Urinary bladder (tissue), 4 donors: ENCODE measurements at places on chromosomes 13 and 19. TPM values are rescaled to one million over a fixed set of nuclear protein-coding genes. Genes with fewer than 3 reads are reported as not detected.

The KLF1 gene
- polyA plus RNA-seq, result 0.08 TPM

The ZNF724 gene
- 0.51 TPM for polyA plus RNA-seq

The LAIR1 gene
- 21.3 TPM for polyA plus RNA-seq

GRCh38 chr13:106573868-106574267, 5.9 kb upstream of the ARGLU1 start:
- DNase-seq, result no peak

DNA sequence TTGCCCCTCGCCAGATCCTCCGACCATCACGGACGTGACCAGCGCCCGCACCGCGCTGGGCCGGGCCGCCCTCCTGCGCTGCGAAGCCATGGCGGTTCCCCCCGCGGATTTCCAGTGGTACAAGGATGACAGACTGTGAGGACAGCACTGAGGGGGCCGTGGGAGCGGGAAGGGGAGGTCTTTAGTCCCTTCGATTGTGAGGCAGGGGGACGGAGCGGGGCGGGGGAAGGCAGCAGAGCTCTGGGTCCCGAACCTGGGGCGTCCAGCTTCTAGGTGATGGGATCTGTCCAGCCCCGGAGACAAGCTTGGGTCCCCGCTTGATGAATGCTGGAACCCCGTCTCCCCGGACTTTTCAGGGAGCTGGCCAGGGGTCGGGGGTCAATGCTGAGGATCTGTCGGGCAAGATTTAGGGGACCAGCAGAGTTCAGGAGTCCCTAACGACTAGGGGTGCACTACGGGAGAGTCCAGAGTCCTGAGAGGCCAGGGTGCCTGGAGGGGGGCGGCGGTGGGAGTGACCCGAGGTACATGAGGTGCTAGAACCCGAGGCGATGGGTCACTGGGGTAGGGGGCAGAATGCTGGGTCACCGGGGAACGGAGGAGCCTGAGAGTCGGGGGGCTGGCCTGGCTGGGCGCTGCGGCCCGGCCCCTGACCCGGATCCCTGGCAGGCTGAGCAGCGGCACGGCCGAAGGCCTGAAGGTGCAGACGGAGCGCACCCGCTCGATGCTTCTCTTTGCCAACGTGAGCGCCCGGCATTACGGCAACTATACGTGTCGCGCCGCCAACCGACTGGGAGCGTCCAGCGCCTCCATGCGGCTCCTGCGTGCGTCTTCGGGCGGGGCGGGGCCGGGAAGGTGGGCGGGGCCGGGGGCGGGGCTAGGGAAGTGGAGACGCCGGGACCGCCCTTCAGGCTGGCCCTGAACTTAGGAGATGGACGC, 14.6 kb downstream of the VSIG10L start:
- no peak for DNase-seq

DNA sequence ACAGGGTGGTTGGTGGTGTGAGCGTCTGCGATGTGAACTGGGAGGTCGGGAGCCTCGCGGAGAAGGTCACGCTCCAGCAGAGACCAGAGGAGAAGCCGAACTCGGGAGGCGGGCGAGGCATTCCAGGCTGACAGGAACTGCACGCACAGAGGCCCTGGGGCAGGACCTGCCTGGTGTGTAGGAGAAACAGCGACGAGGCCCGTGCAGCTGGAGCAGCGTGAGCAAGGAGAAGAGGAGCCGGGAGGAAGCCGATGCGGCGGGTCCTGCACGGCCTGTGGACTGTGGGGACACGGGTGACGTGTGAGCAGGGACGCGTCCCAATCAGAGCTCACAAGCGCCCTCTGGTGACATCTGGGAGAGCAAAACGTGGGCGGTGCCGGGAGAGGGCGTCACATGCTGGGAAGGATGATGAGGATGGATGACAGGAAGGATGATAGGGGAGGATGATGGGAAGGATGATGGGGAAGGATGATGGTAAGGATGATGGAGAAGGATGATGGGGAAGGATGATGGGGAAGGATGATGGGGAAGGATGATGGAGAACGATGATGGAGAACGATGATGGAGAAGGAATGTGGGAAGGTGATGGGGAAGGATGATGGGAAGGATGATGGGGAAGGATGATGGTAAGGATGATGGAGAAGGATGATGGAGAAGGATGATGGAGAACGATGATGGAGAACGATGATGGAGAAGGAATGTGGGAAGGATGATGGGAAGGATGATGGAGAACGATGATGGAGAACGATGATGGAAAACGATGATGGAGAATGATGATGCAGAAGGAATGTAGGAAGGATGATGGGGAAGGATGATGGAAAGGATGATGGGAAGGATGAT, 16.1 kb upstream of the MADCAM1 start:
- no peak for DNase-seq

DNA sequence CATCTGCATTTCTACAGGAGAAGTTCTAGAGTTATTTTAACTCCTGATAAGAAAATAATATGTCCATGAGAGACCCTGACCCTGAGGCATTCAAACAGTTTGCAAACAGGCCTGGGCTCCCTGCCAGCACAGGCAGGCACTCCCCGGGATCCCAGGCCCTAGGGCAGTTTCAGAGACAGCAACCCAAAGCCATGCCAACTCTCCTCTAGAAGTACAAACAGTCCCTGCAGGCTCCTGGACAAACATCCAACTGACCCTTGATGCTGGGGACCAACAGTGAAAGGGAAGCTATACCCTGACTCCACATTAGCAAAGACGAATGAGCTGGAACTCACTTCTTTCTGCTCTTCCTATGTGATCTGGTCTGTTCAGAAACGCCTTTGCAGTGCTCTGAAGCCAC, 44.8 kb downstream of the CCDC70 start:
- no peak for DNase-seq

- DNase-seq, result no peak
Observed at GRCh38 chr13:25733001-25733491, 318.8 kb downstream of the SHISA2 start.

DNA sequence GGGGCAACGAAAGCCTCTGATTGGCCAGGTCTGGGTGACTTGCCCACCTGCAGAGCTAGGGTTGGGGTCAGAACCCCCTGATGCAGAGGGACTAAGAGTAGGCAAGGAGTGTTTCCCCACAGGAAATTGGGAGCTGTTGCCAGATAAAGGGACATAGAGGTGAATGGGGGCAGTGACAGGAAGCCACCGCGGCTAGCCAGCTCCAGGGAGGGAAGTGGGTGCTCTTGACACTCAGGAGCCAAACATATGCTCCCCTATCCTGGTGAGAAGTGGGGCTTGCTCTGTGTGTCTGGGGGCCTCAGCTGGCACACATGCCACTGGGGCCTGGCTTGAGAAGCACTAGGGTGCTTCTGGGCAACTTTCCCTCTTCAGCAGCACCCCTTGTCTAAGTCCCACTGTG, 26.0 kb downstream of the WDR88 start:
- no peak for DNase-seq

- no peak for DNase-seq
Observed at GRCh38 chr19:406971-407510, 1.9 kb downstream of the C2CD4C start.

GRCh38 chr19:10863107-10863717, 8.1 kb upstream of the CARM1 start:
- DNase-seq, result no peak

GRCh38 chr19:5364674-5365073, 24.1 kb upstream of the PTPRS start:
- no peak for DNase-seq
